Stimulated activated CD4-positive, alpha-beta T cell treated with anti-CD3 and anti-CD28 coated beads, Interleukin-15, amount 100 ng/mL, for 1 hour (primary cell): ENCODE measurements at places on chromosomes 3 and 15.

GRCh38 chr3:172604895-172605646, 81.8 kb upstream of the TNFSF10 start:
- no peak for DNase-seq

- no peak for DNase-seq
Observed at GRCh38 chr3:146387566-146387965, 81.8 kb downstream of the PLSCR2 start.

DNA sequence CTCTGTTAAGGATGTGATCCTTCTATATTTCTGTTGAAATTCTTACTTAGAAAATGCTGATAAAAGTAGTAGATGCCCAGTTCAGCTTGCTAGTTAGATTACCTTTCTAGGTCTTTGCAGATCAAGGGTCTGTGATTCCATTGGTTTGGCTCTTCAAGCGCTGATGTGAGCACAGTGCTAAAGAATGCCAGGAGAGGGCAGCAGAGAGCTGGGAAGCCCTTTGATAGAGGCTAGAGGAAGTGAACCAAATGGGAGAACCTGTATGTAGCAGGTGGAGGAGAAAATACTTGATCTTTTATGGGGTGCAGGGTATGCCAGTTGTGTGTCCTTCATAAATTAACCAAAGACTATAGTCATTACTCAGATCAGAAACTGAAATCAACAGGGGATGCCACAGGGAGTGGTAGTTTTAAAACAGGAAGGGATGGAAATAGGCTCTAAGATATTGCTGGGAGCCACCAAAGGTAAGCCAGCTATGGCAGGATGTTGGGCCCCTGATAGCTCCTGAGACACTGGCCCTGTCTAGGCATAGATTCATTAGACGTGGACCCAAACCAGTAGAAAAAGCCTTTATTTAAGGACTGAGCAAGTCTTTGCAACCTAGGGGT, 677.4 kb downstream of the SQOR start:
- DNase-seq, result no peak

DNA sequence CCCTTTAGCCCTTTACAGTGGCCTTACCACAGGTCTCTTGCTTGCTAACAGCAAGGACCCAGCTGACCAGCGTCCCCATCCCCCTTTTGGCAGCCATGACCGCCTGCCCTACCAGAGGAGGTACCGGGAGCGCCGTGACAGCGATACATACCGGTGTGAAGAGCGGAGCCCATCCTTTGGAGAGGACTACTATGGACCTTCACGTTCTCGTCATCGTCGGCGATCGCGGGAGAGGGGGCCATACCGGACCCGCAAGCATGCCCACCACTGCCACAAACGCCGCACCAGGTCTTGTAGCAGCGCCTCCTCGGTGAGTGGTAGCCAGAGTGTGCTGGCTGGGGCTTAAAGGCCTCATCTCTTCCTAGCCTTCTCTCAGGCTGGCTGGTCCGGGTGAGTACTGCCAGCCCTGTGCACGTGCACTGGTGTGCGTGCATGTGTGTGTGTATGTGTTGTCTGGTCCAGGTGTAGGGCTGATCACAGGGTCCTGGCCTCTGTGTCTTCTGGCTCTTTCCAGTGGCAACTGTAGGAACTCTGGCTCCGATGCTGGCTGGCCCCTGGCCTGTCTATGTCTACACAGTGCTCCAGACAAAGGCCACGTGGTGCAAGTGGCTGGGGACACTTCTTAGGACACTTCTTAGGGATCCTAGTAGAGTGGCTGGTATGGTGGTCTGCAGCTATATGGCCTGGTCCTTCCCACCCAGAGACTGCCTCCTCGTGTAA, 4.4 kb downstream of the CLK3 start:
- no peak for DNase-seq

- DNase-seq, result no peak
Observed at GRCh38 chr3:57298041-57298440, 5.6 kb upstream of the ASB14 start.

DNA sequence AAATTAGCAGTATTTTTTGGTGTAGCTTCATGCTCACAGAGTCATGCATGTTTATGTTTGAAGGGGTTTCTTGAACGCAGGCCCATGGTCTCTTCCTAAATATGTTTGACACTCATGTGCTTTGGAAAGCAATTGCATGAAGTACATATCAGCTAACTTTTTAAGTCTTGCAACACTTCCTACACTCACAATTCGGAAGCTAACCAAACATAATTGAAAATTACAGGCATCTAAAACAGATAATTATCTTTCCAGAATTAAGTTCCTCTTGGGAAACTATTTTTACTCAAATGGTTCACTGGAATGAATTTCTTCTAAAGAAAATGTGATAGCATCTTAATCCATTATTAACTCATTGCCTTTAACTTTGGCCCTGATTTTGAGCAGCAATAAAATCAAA, 438.9 kb downstream of the RAP2B start:
- DNase-seq, result no peak

DNA sequence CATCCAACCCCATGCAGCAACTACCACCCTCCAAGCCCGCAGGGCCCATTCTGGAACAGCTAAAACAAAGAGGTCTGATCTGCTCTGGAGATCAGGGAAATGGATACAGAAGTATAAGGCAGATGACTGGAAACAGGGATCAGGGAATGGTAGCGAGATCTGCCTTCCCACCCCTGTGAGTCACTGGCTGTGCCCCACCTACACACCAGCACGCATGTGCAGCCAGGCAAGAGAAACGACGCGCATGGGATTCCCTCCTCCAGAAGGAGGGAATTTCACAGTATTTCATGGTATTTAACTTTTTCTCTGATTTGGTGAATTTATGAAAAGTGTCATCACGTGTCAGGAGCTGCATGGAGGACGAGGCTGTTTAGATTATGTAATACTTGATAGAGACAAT, 116.7 kb downstream of the ARRDC4 start:
- DNase-seq, result no peak

DNA sequence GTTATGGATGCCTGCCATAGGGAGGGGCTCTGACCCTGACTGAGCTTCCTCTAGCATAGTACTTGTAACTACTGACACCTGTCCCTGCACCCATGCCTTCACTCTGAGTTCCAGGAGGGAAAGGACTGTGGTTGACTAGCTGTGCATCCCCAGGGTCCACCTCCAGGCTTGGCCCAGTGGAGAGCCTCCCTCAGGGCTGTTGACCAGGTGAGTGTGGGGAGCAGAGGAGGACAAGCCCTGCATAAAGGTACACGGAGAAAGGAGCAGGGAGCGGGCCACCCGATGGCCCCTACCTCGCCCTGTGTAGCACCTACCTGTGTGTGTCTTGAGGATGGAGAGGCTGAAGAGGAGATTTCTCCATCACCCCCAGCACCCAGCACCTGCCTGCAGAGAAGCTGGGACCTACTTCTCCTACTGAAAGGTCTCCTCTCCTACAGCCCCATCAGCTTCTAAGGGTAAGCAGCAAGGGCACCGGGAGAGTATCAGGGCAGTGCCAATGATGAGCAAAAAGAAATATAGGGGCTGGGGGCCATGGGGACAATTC, 6.7 kb upstream of the LTF start:
- no peak for DNase-seq

GRCh38 chr3:138359919-138360868, 11.8 kb downstream of the MRAS start:
- no peak for DNase-seq

GRCh38 chr3:129058441-129059200, 2.0 kb upstream of the GP9 start:
- no peak for DNase-seq

DNA sequence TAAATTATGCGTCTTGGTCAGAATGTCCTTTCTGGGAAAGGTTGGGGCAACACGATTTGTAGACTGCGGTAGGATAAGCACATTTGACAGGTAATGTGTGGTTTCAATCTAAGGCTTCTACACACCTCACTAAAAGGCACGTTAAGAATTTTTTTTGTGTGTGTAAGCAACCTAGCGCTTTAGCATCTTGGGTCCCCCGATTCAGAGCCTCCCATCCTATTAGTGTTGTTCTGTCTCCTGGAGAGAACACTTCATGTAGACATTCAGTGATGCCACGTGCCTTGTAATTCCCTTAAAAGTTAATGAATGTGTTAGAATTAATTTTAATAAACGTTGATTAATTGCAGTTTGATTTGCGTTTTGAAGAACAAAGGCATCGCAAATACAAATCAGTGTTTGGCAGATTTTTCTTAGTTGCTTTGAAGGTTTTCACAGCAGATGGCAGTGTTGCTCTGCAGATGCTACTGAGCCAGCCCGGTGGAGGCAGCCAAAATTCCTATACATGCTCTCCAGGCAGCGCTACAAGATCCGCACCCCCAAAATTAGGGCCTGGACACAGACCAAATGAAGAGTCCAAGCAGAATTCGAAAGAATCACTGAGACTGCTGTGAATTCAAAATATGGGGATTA, 63.5 kb downstream of the OTOL1 start:
- DNase-seq, result no peak

DNA sequence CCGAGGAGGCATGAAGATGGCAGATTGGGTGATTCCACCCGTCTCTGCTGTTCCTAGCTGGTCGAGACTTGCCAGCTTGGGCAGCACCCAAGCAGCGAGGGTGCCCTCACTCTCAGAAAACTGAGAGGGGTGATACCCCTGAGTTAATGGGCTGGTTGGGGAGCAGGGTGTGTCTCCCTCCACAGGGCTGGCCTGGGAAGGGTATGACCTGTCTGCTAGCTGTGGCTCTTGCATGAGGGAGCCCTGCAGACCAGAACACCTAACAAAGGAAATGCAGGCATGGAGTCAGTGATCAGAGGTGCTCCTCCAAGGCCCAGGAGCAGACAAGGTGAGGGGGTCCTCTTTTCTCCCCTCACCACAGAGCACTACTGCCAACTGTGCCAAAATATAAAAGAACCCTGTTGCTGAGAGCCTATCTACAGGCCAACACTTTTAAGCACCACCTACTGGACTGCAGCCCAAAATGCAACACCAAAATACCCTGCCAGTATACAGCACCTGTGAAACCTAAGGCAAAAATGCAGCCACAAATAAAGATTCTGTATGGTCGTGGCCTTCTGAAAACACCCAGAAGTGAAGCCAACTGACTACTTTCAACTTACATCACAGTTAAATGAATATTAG, 35.8 kb upstream of the PPM1L start:
- DNase-seq, result no peak

DNA sequence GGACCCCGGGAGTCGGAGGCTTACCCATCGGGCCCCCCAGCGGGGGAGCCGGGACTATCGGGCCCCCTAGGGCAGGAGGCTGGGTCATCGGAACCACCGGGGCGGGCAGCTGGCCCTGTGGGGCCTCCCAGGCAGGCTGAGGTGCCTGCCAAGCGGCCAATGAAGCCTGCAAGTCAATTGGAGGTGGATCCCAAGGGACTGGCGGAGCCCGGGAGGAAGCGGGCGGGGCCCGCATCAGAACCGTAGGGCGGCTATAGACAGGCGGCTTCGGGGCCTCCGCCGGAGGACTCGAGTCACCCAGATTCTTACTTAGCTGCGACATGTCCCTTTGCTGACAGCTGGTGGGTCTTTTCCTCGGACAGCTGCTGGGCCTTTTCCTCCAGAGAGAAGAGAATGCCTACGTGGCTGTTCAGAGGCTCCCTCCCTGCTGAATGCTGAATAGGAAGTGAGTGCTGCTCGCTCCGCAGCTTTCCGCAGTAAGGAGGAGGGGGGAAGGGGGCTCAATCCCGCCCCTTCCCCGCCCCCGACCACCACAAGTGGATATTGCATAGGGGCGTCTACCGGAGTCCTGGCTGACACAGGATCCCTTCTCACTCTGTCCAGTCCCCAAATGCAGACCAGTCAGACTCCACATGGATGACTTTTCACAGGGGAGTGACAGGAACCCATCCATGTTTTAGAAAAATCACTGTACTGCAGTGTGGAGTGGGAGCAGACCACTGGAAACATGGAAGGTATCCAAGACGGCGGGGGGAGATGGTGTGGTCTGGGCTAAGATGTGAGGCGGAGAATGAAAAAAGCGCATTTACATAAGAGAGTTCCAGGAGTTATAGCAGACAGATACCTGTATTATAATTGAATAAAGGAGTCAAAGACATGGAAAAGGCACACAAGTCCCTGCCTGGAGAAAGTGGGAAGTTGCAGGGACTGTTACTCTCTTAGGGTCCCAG, at the start of gene MAGEL2:
TSS of gene MAGEL2 (minus strand) at position 447 of the 950 bp plus-strand sequence. CDS start at position 322, 125 bp downstream.
- DNase-seq, result no peak

DNA sequence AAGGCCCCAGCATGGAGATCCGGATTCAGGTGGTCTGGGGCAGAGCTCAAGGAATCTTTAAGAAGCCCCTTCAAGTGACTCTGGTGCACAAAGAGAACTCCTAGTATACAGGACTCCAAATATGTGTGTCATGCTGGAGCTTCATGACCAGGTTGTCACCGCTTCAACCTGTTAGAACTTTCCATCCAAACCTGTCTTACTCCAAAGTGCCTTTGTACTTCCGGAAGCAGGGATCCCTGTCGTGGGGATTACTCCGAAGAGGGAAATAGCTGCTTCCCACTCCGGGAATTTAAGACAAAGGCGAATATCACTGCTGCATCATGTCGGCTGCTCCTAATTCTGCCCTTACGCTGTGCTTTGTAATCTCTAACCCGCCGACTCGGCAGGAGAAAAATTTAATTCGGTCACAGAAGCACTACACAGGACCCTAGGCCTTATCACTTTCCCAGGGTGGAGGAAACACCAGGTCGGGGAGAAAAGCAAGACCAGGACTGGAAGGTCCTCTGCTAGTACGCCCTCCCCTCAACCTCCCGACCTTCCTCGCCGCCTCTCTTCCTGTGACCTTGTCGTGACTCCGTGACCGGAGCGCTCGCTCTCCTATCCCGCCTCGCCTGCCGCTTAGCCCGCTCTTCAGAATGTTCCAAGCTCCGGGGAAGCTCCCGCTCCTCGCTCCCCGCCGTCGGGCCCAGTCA, 730 bp downstream of the HIGD1A start:
- DNase-seq, result no peak

GRCh38 chr15:51227940-51228732, 110.3 kb downstream of the CYP19A1 start:
- DNase-seq, result no peak

GRCh38 chr3:146581080-146581601, 24.0 kb downstream of the PLSCR5 start:
- no peak for DNase-seq

DNA sequence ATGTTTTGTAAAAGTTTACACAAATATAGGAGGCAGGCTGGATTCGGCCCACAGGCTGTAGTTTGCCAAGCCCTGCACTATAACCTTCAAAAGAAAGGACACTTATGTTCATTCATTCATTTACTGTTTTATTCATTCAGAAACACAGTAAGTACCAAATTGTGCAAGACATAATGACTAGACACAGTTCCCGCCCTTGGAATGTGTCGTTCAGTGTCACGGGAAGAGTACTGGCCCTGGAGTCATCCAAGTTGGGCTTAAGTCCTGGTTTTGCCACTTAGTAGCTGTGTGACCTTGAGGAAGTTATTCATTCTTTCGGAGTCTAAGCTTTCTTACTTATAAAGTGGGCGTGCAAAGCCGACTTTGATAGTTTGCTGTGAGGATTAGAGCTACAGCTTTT, 22.0 kb downstream of the COLQ start:
- DNase-seq, result no peak

- no peak for DNase-seq
Observed at GRCh38 chr3:173135059-173135458, 6.0 kb downstream of the SPATA16 start.

DNA sequence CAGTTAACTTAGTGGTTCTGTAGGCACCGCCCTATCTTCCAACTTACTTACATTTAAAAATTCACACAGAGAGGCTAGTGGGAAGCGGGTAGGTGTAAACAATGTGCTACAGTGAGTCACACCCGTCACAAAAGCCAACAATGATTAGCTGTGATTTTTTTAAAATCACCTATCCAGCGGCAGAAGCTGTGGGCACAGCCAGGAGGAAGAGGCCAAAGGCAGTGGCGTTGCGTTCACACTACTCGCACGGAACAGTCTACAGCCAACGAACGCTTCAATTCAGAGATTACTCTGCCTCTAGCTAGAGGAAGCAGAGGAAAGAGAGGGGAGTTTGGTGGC, 2.5 kb upstream of the NLGN1 start:
- no peak for DNase-seq
